Fibroblast of mammary gland (primary cell): ENCODE measurements at places on chromosomes 5 and 9.

GRCh38 chr5:93511445-93511844, 69.6 kb downstream of the NR2F1-AS1 start:
- DNase-seq: no peak

DNA sequence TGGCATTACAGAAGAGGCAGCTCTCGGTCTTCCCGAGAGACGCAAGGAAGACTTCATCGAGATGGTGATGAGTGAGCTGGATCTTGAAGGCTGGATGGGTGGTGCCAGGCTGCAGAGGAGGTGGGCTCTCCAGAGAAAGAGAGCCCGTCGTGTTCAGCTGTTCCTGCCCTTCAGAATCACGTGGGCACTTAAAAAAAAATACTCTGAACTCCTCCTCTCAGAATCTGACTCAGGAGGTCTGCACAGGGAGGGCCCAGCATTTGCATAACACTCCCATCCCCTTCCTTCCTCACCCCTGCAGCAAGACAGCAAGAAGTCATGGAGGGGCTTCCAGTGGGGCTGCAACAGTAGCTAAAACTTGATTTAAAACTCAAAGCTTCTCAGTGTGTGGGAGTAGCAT, 203.0 kb downstream of the ATPSCKMT start:
- DNase-seq: no peak

GRCh38 chr9:7606591-7606990, 193.0 kb downstream of the DMAC1 start:
- no peak for DNase-seq

DNA sequence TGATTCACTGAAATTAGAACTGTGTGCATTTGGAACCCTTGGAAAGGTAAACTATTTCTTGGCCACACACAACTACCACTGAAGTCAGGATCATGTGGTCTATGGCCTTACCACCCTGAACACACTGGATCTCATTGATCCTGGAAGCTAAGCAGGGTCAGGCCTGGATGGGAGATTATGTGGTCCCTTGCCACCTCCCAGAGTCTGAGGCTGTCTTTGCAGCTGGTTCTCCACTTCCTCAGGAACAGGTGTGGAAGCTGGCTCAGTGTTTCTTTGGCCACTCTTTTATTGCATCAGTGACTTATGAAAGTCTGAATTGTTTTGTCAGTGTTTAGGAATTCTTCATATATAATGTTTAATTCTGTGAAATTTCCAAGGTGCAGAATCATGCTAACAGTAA, 89.2 kb downstream of the TEK start:
- no peak for DNase-seq

GRCh38 chr9:37386988-37387387, 35.5 kb upstream of the GRHPR start:
- peak; percentile 9 for DNase-seq

GRCh38 chr5:33764786-33765185, 127.0 kb downstream of the ADAMTS12 start:
- DNase-seq: no peak

- peak; percentile 41 for DNase-seq
These were observed 18.2 kb downstream of the RIOK2 start for GRCh38 chr5:97164846-97165245.

- DNase-seq: peak; percentile 74
These were observed 2.0 kb downstream of the UBE2R2 start for GRCh38 chr9:33818847-33819500.

DNA sequence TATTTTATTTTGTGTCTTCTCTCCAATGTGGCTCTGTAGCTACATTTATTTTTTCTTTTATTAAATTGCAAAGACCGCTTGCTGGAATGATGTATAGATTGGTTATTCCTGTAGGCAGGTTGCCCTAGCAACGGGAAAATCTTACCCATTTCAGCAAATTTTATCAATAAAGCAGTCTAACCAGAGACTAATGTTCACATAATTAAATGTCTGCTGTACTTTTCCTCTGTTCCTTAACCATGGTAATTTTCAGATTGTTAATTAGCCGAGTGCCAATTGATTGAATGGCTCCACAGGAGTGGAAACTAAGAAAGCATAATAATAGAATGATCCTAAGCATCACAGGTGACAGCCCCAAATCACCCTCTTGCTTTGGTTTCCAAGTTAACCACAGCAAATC, 134.8 kb downstream of the BASP1 start:
- DNase-seq: no peak

DNA sequence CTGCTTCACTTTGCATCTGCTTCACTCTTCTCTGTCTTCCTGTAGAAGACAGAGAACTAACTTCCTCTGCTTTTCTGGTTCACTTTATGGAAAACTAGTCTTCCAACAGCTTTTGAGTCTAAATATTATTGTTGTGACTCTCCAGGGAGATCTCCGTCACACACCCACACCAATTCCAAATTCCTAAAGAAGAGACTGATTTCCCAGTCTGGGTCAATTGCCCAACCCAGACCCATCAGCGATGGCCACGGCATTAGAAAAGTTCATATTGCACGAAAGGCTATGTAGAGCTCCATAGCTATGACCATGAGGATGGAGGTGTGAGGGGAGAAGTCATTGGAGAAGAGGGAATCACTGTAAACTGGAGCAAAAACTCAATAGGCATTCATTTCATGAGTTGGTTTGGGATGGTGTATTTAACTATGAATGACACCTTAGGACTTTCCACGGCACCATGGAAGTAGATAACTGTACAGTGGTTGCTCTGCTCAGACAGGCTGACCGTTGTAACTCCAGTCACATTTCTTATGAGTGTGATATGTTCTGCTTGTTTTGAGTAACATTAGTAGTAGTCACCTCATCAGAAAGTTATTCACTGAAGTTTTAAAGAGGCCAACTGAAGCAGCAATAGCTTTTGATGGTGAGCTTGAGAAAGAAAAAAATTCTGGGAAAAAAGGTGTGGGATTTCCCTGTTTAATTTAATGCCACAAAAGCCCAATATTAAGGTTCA, 78.1 kb upstream of the MAMDC2 start:
- DNase-seq: no peak

GRCh38 chr9:18114559-18115475, 359.1 kb upstream of the ADAMTSL1 start:
- DNase-seq: peak; percentile 33

GRCh38 chr5:127536687-127537086, 19.2 kb downstream of the PRRC1 start:
- peak; percentile 17 for DNase-seq

DNA sequence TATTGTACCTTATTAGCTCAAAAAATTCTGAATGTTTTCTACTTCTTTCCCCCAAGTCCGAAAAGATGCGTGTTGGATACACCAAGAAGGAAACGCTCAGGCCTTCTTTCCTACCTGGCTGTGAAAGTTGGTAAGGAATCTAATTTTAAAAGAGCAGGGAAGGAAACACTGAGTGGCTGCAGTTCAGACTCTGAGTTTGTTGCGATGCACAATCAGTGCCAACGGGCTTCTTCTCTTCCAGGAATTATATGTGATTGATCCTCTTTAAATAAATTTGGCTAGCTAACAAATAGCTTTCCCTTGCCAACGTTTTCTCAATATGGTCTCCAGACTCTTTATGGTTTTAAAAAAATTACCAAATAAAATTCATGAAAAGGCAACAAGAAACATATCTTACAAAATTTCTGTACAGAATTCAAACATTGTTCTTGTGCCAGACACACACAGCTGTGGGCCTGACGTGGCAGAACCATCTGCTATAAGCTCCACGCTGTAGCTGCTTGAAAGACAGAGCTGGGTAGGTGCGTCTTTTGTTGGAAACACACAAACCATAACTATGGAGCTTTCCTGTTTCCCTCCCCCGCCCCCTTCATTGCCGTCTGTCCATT, 493.1 kb downstream of the ZNF608 start:
- DNase-seq: peak; percentile 7

GRCh38 chr9:121997791-121998190, 95.3 kb downstream of the TTLL11 start:
- DNase-seq: peak; percentile 46

GRCh38 chr9:120924698-120925534, 1.7 kb downstream of the TRAF1 start:
- DNase-seq: no peak

- DNase-seq: no peak
These were observed 29.6 kb downstream of the NOTCH1 start for GRCh38 chr9:136516191-136516654.

GRCh38 chr5:40429258-40430100, 250.2 kb upstream of the PTGER4 start:
- peak; percentile 77 for DNase-seq

GRCh38 chr9:14511452-14511851, 181.8 kb downstream of the ZDHHC21 start:
- peak; percentile 39 for DNase-seq

- DNase-seq: no peak
These were observed 107.3 kb downstream of the AOPEP start for GRCh38 chr9:94833802-94834201.

DNA sequence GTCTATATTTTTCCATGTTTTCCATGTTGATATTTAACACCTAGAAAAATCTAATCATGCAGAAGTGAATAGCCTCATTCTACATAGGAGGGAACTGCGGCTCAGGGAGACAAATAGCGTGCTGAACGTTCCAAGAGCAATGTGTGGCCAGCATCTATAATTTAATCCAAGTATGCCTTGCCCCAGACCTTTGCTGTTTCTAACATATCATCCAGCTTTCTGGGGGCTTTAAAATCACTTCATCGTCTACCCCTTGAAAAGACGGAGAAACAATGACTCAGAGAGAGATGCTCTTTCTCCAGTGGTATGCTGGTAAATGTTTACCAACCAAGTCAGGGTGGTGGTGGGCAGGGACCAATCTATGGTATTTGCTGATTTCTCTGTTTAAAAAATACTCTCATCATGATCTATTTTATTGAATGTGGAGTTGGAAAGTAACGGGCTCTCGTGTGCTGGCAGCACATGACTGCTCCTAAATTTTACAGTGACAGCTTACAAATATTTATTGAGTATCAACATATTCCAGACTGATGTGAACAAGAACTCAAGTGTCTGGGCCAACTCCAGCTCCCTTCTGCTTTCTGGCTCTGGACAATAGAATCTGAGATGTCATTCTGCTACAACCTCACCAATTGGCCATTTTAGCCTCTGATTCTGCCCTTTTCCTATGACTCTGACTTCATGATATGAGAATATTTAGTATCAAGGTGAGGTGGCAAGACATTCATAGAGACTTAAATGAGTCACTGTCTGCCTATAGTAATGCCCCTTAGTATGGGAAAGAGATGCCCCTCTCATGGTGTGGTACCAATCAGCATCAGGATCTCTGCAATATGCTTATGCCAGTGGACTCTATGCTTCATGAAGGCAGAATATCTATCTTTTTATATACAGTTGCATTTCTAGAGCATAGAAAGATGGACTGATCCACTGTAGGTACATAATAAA, 407.4 kb upstream of the TNC start:
- DNase-seq: no peak

- no peak for DNase-seq
These were observed 156.8 kb downstream of the GAPVD1 start for GRCh38 chr9:125418404-125418803.

- no peak for DNase-seq
These were observed 22.1 kb downstream of the HMGXB3 start for GRCh38 chr5:150022681-150023080.

GRCh38 chr9:4614627-4615026, 47.5 kb upstream of the PLPP6 start:
- no peak for DNase-seq

GRCh38 chr5:108749128-108749861, 1.6 kb downstream of the FER start:
- peak; percentile 9 for DNase-seq

DNA sequence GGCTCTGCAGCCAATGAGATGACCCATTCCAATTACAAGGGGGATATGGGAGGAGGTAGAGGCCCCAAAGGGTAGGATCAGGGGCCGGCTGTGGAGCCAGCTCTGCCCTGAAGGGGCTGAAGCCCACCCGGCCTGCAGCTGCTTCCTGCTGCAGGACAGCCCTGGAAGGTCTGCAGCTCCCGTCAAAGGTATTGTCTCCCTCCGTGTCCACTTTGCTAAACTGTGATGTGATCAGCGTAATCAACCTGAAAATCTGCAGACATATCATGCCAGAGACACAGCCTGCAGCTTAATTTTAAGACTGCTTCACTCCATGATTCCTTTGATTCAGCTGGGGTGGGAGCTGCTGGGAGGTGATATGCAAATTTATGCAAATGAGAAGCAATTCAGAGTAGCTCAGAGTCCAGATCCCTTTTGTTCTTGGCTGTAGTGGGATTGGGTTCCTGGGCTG, 90.7 kb downstream of the GADD45G start:
- no peak for DNase-seq

DNA sequence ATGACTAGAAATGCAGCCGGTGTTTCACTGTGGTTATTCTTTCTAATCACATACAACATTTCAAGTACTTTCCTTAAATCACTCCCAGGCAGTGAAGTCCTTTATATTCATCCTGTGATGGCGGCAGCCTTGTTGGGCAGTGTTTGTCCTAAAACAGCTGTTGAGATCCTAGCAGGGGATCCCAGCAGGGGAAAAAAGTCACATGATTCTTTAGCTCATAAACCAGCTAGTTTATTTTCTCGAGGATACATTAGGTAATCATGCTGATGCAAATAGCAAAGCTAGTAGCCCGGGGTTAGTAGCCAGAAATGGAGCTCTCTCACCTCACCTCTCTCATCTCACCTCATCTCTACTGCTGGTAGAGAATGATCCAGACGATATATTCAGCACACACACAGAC, 70.5 kb downstream of the FOXD1 start:
- DNase-seq: no peak

- DNase-seq: no peak
These were observed 13.4 kb downstream of the CFAP95 start for GRCh38 chr9:69834056-69834455.

DNA sequence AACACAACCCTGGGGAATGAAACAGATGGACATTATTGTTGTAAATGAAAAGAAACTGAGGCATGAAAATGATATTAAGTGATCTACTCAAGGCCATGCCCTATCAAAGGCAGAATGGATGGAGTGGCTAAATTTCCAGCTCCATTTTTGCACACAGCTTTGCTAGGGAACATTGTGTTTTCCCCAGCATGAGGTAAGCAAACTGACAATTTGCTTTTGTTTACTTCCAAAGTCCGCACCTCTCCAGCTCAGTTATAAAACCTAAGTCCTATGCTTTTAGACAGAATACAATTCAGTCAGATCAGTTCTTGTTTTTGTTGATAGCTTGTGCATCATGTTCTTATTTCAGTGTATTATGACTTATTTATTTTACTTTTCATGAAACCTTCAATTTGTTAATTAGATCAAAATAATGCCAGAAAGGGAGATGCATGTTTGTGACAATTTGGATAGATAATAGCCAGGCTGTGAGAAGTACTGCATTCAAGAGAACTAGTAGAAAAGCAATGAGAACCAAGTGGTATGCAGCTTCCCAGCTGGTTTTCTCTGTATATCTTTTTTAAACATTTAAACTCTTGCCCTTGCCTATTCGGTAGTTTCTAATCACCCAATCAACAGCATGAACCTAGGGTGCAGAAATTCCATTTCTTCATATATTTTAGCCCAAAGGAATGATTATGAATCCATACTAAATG, 380.8 kb downstream of the SPATA31D1 start:
- DNase-seq: no peak
